ENCODE measurements at places on chromosomes 7 and 10.

- no peak for DNase-seq
Measured at GRCh38 chr10:11237571-11237970, 219.9 kb downstream of the CELF2 start.

DNA sequence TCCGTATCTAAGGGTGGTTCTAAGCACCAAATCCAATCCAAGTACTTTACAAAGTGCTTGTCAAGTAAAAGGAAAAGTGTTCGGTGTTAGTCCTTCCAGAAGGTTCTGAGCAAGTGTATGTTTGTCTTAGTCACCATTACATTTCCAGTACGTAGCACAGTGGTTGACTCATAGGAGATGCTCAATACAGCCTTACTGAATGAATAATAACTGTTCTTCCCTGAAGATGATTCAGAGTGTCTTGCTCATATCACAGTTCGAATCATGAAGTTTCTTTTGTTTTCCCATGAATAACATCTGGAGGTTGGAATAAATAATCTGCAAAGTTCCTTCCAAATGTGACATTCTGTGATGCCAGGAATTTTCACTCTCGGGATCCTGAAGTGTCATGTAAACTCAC, 53.4 kb downstream of the WNT2 start:
- DNase-seq = no peak

GRCh38 chr7:12350971-12351370, 52.7 kb downstream of the VWDE start:
- DNase-seq = no peak

DNA sequence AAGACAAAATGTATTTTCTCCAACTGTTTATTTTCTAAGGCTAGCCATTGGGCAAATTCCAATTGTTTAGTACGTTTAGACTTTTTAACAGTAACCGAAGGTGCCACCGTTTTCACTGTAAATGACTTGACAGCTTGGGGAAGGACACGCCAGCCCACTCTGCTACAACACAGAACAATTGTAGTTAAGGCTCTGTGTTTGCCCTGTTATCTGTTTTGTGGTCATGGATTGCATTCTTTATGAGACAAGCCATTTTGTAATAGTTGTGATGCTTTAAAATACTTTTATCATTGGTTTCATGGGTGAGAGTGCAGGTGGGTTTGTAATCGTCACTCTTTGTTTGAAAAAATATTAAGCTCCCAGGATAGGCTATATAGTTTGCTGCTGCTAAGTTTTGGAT, 6.6 kb upstream of the PITRM1 start:
- no peak for DNase-seq

DNA sequence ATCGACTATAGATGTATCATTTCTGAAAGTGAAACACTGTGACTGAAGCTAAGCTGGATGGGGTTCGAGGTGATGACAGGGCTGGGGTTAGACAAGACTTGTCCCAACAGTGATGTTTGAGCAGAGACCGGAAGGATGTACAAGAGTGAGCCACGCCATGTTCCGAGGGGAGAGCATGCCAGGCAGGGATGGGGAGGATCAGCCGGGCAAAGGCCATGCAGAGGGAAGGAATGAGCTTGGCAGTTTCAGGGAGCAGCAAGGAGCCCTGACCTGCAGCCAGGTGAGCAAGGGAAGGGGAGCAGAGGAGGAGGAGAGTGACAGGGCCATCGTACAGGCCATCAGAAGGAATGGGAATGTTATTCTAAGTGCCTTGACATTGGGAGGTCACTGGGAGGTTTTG, 114.9 kb upstream of the GPR26 start:
- DNase-seq = no peak

DNA sequence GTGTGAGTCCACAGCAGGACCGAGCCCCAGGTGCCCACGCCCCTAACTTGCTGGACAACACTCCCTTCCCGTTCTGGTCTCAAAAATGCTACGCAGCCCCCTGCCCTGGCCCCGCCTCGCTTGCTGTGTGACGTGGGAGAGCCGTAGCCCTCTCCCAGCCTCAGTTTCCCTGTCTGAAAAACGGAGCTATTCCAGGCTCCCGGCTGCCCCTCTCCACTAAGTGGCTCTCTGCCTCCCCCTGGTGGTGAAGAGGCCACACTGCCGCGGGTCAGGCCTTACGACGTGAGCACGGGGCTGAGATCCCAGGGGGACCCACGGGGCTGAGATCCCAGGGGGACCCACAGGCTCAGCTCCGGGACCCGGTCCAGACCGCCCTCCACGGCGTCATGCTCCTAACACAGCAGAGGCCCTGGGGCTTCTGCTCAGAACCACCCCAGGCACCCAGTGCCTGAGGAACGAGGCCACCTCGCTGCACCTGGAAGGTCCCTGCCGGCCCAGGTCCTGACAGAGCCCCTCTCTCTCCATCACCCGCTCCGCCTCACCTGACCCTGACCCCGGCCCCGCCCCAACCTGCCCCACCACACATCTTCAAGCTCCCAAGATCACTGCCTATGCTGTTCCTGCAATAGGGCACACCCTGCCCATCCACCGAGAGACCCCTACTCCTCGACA, 26.7 kb downstream of the MICALL2 start:
- peak; percentile 72 for DNase-seq

DNA sequence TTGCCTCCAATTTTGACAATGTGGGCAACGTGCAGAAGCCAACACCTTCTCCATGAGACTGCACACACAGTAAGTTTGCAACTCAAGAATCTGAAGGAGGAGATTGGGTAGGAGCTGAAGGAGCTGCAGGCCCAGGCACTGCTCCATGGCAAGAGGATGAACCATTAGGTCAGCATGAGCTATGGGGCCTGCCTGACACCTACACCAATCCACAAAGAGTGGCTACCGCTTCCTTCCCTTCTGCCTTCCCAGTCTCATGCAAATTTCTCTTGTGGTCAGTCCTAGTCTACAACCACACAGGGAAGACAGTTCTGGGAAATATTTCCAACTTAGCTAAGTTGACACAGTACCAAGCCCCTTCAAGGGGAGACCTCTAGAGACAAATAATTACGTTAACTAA, 142.0 kb upstream of the ADO start:
- DNase-seq = no peak

GRCh38 chr7:2665359-2665791, 22.6 kb upstream of the AMZ1 start:
- DNase-seq = no peak

DNA sequence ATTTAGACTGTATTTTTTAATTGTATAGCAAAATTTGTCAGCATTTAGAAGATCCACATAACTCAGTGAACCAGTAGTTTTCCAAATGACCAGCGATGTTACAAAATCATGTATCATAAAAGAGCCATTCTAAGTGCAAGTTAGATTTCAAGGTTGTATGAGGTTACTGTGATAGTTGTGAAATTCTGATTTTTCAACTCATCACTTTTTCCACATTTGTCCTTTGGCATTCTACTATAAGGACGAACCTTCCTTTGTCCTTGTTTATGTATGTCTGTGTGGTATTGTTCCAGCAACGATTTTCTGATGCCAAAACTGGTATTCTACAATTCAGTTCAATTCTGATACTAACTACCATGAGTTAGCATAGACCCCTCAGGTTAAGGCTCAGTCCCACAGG, 64.2 kb downstream of the TAX1BP1 start:
- no peak for DNase-seq

GRCh38 chr10:9222917-9223316, 1168.4 kb downstream of the GATA3 start:
- DNase-seq = no peak

GRCh38 chr7:66245008-66245407, 39.9 kb downstream of the TPST1 start:
- DNase-seq = no peak

GRCh38 chr7:23662124-23662983, 17.6 kb upstream of the FAM221A start:
- DNase-seq = no peak

DNA sequence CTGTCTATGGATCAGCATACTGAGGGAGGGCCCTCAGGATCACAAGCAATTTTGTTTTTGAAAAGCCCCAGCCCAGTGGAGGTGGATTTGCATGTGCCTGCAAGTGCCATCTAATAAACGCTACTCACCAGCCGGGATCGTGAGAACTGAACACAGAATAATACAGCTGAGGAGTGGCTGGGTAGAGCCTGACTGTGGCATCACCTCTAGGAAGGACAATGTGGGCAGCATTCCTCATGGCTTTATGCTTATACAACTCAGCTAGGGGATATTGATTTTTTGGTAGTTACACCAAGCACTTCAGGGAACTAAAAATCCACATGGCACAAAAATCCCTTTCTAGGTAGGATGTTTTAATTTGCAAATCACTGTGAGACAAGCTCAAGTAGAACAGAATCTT, 72.7 kb upstream of the PALS2 start:
- DNase-seq = no peak

DNA sequence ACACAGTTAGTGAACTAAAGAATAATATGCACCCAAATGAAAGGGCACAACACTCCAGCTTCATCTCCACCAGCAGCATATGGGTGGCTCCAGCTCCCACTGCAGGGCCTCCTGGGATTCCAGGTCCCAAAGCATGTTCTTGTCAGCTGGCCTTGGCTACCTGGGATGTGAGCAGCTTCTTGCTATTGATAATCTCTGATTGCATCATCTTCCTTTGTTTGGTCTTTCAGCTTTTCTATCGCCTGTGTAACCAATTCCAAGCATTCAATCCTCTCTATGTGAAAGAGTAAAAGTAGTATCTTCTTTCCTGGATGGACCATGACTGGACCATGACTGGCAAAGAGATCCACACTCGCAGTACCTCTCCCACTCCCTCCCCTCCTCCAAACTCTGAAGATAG, 333.9 kb upstream of the GLI3 start:
- no peak for DNase-seq

GRCh38 chr10:3820255-3820654, 35.2 kb upstream of the KLF6 start:
- DNase-seq = no peak

- peak; percentile 45 for DNase-seq
Measured at GRCh38 chr10:121566755-121567154, 31.5 kb downstream of the FGFR2 start.

DNA sequence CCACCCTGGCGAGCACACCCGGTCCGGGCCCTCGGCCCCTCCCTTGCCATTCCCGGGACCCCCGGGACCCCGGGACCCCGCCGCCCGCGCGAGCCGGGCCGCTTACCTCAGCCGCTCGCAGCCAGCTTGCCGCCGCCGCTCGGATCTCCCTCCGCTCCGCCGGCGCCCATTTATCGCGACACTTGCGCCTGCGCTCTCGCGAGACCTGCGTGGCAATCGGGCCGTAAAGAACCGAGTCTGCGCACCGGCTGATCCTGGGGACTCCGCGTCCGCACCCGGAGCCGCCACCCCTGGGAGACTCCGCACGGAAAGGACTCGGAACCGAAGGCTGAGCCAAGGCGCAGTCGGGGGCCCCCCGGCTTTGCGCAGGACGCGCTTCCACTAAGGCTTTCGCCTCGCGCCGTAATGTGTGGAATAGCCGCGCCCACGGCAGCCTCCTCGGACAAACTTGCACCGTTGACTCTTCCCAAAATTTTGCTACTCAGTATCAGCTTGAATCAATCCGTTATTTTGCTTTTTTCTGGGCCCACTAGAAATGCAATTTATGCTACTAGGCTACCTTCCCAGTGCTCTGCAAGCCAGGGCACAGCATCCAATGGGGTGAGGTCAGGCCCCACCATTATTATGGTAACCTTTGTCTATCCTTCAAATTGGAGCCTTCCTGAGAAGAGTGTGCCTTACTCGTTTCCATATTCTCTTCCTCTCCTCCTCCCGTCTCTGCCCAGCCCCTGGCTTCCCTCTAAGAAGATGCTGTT, at the start of gene MAD1L1:
MAD1L1 (minus strand) TSS at position 180 of the 755 bp plus-strand sequence. CDS start 2,812 bp downstream, outside the sequence.
- DNase-seq = peak; percentile 93

- DNase-seq = no peak
Measured at GRCh38 chr10:86654411-86655172, at the start of gene OPN4. Gene OPN4, plus strand, starts transcription at chr10:86654547. Its CDS starts 237 bp downstream, at chr10:86654784.

GRCh38 chr10:126732308-126732707, 61.8 kb upstream of the C10orf90 start:
- no peak for DNase-seq

- DNase-seq = no peak
Measured at GRCh38 chr10:21953585-21954057, 49.9 kb downstream of the DNAJC1 start.

DNA sequence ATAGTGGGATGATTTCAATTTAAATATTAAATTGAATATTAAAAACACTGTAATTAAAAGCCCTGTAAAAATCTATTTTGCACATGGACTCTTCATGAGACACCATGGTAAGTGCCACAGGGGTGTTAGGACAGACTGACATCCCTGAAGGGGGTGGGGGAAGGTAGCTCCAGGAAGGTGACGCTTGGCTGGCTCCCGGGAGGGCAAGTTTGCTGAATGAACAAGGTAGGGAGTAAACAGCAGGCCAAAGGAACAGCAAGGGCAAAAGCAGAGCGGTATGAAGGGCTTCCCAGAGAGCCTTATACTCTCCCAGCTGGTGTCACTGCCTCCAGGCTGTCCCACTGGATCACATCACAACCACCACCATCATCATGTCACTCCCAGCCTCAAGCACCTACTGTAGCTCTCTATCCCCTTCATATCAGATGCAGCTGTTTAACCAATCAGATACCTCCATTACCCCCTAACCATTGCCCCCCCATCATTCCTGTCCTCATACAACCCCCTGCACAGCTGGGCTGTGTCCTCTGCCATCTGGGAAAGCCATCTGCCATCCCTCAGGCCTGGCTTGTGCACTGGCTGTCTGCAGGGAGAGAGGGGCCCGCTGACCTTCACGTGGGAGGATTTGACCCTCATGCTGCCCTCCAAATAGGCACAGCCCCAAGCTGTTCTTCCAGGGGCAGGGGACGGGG, 19.5 kb downstream of the HSPA12A start:
- no peak for DNase-seq

DNA sequence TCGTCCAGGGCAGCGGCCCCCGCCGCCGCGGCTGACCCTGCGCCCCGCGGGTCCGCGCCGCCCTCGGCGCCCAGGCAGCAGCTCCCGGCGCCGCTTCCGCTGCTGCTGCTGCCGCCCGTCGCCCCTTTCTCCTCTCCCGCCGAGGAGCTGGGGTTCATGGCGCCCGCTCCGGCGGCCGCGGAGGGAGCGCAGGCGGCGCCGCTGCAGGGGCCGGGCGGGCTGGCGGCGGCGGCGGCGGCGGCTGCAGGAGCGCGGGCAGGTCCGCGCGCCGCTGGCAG, 286 bp downstream of the DGKI start:
- DNase-seq = no peak

DNA sequence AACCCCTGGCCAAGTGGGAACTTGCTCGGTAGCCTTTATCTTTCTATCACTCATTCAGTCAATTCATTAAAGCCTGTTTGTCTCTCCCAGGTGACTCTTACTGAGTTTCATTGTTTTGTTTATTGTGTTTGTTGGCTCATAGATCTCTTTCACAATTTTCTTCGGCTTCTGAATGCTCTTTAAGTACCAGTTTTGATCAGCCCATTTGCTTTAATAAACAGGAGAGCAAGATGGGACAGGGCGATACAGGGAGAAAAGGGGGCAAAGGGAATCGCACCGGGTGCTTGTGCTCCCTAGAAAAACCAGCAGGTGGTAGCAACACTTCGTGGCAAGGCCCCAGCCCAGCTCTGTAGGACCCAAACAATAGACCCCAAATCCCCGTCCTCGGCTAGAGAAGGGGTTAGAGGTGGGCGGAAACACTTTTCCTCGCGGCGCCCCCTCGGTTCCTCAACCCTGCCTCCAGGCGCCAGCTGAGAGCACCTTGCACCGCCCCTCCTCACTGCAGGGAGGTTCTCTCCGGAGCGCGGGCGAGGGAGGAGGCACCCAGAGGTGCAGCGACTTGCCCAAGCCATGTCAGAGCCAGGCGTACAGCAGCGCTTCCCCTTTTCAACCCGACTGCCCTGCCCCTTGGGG, 1.0 kb upstream of the EPHB6 start:
- DNase-seq = peak; percentile 75

GRCh38 chr7:92808635-92809034, 27.7 kb downstream of the CDK6 start:
- no peak for DNase-seq
